Immature natural killer cell (primary cell): ENCODE measurements at places on chromosomes 5 and 9. TPM values are rescaled to one million over a fixed set of nuclear protein-coding genes. Genes with fewer than 3 reads are reported as not detected.

Gene TOR2A
- 49.9 TPM for polyA plus RNA-seq

GRCh38 chr5:115601701-115602590 lies at the start of gene TICAM2:
Gene TICAM2 (minus strand): TSS chr5:115602479. CDS start chr5:115581256, 21,223 bp downstream.
- peak; percentile 64 for DNase-seq

DNA sequence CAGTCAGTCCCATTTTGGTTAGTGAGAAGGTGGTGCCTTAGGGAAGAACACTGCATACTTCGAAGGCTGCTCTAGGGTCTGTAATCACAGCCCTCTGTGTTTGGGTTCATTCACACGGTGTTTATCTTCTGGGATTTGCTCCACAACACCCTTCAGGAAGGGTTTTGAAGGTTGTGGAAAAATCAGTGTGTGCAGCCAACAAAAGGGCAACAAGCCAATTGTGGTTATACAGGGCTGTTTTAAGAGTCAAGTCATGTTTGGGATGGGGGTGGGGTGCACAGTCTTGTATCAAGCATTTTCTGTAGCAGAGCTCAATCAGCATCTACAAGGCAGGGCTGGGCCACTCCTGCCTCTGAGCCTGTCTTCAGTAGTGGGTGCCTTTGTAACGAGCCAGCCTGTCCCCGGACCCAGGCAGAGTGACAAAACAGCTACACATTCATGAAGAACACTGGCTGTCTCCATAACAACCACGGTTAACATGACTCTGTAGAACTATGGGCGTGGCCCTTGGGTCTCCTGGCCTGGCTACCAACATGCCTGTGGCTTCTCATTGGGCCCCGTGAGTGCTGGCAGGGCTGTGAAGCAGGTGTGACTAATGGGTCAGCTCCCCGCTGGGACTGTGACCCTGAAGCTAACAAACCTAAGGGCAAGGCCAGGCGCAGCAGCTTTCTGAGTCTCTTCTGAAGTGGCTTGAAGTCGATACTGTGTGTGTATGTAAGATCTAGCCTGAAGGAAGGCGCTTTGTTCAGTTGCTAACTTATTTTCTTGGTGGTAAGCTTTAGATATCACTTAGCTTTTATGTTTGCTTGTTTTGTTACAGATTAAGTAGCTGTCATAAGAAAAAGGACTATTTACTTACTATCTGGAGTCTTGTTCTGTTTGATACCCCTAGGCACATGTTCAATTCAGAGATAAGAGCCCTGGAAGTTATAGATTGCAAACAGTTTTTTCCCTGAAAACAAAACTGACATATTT lies 27.9 kb upstream of the GOLM1 start:
- DNase-seq = no peak

GRCh38 chr5:81779125-81779915 lies 28.4 kb upstream of the SSBP2 start:
- DNase-seq = peak; percentile 57

GRCh38 chr9:77595426-77596095 lies 52.6 kb downstream of the GNA14 start:
- no peak for DNase-seq
